ENCODE measurements at places on chromosomes 6 and 20.

- no peak for DNase-seq
Observed at GRCh38 chr20:3749689-3750531, 17.4 kb downstream of the HSPA12B start.

GRCh38 chr20:17712201-17712600 is 12.4 kb downstream of the BANF2 start:
- no peak for DNase-seq

GRCh38 chr6:165744555-165745228 is 81.7 kb upstream of the PDE10A start:
- no peak for DNase-seq

DNA sequence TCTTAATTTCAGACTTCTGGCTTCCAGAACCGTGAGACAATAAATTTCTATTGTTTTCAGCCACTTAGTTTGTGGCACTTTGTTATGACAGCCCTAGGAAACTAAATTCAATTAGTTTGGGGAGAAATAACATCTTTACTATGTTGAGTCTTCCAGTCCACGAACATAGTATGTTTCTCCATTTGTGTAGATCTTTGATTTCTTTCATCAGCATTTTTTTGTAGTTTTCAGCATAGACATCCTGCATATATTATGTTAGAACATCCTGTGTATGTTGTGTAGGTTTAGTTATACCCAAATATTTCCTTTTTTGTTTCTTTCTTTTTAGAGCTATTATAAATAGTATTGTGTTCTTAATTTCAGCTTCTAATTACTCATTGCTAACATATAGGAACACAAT is 18.0 kb upstream of the HMGA1 start:
- DNase-seq: no peak

- DNase-seq: no peak
Observed at GRCh38 chr6:31228476-31228875, 43.4 kb downstream of the HLA-C start.

Measured in activated CD4-positive, alpha-beta T cell treated with anti-CD3 and anti-CD28 coated beads, Interleukin-2, amount 50 U/mL, for 24 hours (primary cell).